ENCODE measurements at places on chromosomes 7 and 10.

DNA sequence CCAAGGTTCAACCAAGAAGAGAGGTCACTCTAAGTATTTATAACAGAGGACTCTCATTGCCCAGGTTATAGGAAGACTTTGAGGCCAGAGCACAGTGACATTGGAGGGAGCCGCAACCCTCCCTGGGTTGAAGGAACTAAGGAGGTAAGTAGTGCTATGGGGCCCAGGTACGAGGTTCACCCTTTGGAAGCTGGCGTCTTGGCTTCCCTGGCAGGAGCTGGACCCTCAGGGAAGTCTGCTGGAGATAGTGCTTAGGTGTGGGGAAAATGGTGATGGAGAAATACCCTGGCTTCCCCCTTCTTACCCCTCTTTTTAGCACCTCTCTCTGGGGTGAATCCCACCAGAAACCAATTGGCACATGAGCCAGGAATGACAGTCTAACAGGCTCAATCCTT is 317.9 kb upstream of the ZNF32 start:
- DNase-seq = no peak

- DNase-seq = no peak
Measured at GRCh38 chr7:100632951-100633717, 8.2 kb downstream of the TFR2 start.

DNA sequence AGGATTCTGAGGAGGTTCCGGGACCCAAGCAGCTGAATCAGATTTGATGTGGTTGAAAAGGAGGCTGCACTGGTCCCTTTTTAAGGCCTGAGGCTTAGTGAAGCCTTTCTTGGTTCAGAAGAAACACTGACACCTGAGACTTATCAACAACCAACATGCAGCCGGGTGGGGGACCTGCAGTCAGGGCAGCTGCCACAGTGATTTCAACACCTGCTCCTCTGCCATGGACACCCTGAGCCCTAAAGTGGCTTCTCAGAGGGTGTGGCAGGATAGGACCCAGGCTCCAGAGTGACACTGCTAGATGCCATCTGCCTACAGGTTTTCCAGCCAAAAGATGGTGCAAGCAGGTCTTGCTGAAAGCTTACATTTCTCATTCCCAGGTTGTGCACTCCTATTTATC is 99.3 kb downstream of the COL13A1 start:
- DNase-seq = no peak

DNA sequence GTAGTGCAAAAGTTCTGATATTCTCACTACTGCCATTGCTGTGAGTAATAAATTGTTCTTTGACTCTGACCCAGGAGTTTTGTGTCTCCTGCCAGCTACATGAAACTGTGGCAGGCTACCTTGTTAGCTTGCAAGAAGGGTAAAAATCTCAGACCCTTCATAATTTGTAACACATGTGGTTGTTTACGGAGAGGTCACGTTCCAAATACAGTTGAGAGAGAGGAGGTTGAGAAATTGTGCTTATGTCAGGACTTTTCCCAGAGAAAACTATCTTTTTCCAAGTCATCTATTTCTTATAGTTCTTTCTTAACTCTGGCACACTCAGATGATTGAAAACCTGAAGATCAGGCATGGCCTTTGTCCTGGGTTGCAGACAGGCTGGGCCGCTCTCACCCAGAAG is 114.4 kb upstream of the SVIL start:
- DNase-seq = no peak

- DNase-seq = no peak
Measured at GRCh38 chr10:124378881-124379471, 39.7 kb downstream of the OAT start.
